ENCODE measurements at places on chromosomes 1 and 21.
A peak's percentile ranks its signal among the peaks of the same experiment; 100 is the strongest.

GRCh38 chr1:65360648-65361047, 51.3 kb downstream of the DNAJC6 start:
- DNase-seq = no peak

DNA sequence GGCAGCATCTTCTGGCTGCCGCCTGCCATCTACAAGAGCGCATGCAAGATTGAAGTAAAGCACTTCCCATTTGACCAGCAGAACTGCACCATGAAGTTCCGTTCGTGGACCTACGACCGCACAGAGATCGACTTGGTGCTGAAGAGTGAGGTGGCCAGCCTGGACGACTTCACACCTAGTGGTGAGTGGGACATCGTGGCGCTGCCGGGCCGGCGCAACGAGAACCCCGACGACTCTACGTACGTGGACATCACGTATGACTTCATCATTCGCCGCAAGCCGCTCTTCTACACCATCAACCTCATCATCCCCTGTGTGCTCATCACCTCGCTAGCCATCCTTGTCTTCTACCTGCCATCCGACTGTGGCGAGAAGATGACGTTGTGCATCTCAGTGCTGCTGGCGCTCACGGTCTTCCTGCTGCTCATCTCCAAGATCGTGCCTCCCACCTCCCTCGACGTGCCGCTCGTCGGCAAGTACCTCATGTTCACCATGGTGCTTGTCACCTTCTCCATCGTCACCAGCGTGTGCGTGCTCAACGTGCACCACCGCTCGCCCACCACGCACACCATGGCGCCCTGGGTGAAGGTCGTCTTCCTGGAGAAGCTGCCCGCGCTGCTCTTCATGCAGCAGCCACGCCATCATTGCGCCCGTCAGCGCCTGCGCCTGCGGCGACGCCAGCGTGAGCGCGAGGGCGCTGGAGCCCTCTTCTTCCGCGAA, 3.8 kb downstream of the CHRNB2 start:
- DNase-seq = no peak

GRCh38 chr1:231315887-231316286, 21.8 kb downstream of the EXOC8 start:
- DNase-seq = peak; percentile 9

DNA sequence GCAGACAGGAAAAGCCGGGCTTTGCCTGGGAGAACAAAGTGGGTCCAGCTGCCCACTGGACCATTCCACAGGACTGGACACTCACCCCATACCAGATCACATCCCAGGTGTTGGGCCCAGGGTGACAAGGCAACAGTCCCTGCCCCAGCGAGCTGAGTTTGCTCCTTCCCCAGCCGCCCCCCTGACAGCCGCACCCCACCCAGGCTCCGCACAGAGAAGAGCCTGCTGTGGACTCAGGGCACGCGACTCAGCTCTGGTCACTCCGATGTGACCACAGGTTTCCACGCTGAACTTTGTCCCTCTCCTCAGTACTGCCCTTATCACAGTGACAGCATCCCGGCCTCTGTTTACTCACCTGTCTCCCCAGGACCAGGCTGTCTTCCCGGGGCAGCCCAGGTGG, 1.2 kb downstream of the BMP8B start:
- no peak for DNase-seq

GRCh38 chr1:231828182-231828920, 201.8 kb downstream of the DISC1 start:
- DNase-seq = no peak

DNA sequence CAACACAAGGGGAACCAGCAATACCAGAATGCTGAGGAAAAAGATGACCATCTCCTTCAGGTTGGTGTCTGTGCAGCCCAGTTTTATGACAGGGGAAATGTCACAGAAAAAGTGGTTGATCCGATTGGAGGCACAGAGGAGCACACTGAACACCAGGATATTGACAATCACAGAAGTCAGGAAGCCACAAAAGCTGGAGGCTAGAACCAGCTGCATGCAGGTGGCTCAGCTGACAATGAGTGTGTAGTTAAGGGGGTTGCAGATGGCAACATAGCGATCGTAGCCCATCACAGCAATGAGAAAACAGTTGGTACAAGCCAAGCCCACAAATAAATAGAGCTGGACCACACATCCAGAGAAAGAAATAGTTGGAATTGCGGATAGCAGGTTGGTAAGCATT, 16.3 kb upstream of the OR10K1 start:
- no peak for DNase-seq

GRCh38 chr1:115240297-115240696, 97.8 kb downstream of the NGF start:
- DNase-seq = no peak

DNA sequence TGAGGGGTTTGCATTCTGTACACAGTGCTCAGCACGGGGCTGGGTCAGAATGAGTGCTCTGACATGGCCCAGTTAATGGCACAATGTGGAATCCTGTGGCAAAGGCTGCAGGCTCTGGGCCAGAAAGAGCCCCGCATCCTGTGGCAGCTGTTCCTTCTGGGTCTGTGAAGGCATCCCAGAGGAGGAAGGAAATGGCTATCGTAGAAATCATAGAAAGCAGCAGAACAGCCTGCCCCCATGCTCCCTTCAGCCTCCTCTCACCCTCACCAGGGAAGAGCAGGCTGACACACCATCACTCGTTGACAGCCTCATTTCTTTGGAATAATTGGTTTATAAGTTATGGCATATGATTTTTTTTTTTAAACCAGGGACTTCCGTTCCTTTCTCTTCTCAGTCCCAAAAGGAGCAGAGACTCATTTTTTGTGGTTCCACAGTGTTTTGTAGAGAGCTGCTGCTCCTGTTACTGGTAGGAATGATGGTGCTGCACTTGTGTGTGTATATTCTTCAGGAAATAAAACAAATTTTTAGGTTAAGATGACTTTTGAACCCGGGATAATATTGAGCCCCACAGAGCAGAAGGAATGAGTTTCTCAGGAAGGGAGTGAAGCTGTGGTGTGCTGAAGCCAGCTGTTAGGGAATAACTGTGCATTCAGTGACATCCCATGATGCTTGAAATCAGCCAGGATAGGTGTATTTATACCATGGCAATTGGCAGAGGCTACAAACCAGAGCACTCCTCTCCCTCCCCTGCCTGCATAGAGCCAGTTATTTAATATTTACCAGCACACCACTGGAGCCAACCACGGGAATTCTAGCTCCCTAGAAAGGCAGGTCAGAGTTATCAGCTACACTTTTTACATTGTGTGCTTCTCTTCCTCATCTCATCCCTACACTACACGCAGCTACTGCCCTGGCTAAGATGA, 32.0 kb downstream of the PLXNA2 start:
- DNase-seq = no peak

GRCh38 chr21:41425954-41426675, at the start of gene MX1:
Gene MX1, plus strand, starts transcription at chr21:41426239. Its CDS starts 5,832 bp downstream, at chr21:41432071.
- peak; percentile 77 for DNase-seq

DNA sequence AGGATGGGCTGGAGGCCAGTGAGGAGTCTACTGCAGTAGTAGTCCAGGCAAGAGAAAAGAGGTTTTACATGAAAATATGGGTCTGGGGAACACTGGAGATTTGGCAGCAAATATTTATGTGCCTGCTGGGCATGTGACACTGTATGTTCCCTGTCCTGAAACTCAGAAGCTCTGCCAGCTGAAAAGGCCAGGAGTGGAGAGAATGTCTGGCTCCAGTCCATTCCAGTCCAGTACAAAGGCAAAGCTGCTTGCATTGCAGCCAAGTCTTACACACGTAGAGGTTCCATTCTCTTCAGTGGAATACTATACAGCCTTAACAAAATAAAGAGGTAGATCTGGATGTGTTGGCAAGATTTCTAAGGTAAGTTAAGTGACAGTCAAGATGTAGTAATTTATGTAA, 7.5 kb upstream of the YBX1 start:
- peak; percentile 67 for DNase-seq

DNA sequence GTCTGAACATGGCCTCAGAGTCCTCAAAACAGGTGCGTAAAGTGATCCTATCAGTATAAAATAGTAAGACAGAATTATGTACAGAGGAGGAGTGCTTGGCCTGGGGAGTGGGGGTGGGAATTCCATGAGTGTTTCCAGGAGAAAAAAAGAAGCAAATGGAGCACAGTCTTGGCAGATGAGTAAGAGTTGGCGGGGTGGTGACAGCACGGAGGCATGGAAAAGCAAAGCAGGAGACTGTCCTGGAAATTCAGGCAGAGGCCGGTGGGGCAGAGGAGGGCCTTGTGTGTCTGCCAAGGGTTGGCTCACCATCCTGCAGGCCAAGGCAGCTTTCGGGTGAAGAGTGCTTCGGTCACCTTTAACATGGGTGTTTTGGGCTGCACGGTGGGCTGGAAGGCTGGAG, 63.4 kb downstream of the OPTC start:
- peak; percentile 77 for DNase-seq

DNA sequence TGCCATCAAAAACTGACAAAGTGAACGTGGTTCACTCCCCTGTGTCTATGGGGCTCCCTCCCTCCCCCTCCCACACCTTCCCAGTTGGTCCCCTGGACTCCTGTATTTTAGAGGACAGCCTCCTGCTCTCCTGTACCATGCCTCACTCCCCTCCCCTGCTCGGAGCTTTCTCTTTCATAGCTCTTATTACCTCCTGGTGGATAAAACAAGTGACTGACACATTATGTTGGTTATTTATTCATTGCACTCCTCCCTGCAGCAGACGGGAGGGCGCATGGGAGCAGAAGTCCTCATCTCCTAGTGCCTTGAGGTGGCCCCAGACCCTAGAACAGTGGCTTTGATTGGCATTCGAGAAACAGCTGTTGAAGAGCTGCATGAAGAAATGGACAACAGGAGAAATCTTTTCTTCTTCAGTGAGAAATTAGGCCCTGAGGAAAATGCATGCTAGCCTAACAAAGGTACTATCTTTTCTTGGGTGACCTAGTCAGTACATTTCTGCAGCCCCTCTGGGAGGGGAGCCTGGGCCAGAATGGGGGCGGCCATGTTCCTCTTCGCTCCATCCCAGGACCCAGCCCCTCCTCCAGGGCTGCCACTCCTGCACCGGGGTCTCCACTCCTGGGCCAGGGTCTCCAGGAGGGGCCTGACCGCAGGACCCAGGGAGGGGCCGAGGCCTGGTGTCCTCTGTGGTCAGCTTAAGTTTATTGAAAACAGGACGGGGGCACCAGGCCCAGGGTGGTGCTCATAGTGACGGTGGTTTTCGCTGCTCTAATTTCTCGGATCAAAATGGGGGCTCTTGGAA, 1.2 kb upstream of the TFF1 start:
- no peak for DNase-seq

- DNase-seq = no peak
These were observed 44.1 kb downstream of the ASH1L start for GRCh38 chr1:155518484-155518883.

- DNase-seq = no peak
These were observed 6.7 kb downstream of the CLCNKB start for GRCh38 chr1:16050328-16050727.

DNA sequence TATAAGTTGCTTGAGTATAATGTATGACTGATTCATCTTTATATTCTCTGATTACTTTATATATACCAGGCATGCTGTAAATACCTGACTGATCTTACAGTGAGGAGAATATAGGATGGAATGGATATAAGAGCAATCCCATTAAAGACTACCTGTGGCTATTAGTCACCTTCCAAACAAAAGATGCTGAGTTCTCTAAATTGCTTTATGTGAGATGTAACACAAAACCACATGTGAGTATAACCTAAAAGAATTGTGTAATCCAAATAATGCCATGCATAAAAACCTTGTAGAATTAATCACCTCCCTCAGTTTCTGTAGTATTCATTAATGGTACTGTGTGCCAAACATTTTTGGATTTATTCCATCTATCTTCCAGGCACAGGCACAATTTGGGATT, 134.6 kb upstream of the LRRC7 start:
- DNase-seq = no peak

GRCh38 chr1:107442551-107442950, 301.7 kb downstream of the NTNG1 start:
- no peak for DNase-seq

DNA sequence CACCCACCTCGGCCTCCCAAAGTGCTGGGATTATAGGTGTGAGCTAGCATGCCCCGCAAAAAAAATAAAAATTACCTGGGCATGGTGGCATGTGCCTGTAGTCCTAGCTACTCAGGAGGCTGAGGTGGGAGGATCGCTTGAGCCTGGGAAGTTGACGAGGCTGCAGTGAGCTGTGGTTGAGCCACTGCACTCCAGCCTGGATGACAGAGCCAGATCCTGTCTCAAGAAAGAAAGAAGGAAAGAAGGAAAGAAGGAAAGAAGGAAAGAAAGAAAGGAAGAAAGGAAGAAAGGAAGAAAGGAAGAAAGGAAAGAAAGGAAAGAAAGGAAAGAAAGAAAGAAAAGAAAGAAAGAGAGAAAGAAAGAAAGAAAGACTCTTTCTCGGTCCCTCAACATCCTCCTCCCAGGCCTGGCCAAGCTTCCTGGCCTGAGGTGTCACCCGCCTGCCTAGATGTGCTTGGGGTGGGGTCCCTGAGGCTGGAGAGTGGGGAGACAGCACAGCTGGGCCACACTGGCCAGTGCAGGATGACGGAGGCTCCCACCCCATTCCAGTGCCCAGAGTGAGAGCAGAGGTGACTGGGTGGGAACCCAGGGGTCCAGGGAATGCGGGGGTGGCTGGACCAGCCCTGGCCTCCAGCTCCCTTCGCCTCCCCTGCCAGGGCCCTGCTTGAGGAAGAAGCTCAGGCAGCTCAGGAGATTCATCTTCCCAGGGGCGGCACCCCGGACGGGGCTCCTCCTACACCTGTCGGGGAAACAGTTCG, 10.2 kb upstream of the GNB1 start:
- no peak for DNase-seq

- no peak for DNase-seq
These were observed 28.6 kb downstream of the SGIP1 start for GRCh38 chr1:66562561-66562960.

DNA sequence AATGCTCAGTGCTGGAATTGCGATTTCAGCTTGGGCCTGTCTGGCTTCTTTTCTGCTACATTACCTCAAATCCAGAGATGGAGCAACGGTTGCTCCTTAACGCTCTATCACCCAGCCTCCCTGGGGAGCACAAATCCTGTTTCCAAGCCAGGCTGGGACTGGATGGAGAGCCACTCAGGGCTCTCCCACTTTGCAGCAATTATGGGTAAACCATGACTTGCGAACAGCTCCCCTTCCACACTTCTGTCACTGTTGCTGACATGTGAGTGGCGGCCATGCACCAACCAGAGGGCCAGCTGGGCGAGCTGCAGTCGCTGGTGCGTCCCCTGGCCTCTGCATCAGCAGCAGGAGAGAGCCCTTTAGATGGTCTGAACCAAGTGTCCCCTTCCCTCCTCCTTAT, 65.1 kb upstream of the RAB4A start:
- DNase-seq = no peak

DNA sequence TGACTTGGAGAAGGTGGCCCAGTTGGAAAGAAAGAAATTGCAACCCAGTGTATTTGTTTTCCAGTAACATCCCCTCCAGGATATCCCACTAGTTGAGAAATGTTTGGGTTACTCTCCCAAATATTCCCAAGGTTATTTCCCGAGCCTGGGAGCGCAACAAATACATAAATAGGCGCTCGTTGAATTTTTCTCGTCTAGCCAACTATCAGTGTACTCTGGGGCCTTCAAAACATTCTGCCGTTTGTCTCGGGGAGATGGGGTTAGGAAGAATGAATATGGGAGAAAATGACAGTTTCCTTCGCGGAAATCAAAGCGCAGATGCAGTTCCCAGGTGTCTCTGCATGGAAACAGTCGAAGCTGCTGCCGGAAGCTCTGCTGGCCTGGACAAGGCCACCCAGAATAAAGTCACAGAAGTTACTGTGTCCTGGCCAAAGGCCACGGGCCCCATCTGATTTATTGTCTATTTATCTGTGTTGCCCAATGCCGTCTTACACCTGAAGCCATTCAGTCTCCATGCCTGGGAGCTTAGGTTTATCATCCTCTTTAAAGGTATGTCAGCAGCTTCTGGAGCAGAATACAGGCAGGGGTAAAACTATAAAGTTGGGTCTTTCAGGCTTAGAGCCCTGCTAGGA, 1.0 kb downstream of the C1orf115 start:
- no peak for DNase-seq

GRCh38 chr1:18747671-18748070, 111.8 kb downstream of the TAS1R2 start:
- no peak for DNase-seq

Data from heart right ventricle (tissue), 16 donors.